ENCODE measurements at places on chromosomes 1 and 21. TPM values are rescaled to one million over a fixed set of nuclear protein-coding genes. Genes with fewer than 3 reads are reported as not detected.

The STXBP3 gene
- 90.3 TPM for total RNA-seq

The A3GALT2 gene
- total RNA-seq: not detected

The SELL gene
- 0.09 TPM for total RNA-seq

The C1QC gene
- not detected for total RNA-seq

The FOXO6 gene
- not detected for total RNA-seq

The ERG gene
- under 0.01 TPM for total RNA-seq

The HPCAL4 gene
- not detected for total RNA-seq

The IVL gene
- not detected for total RNA-seq

The FCER1A gene
- total RNA-seq: not detected

The CRNN gene
- under 0.01 TPM for total RNA-seq

The PRKAA2 gene
- 1.1 TPM for total RNA-seq

The NBPF10 gene
- 4.9 TPM for total RNA-seq

The FAM167B gene
- total RNA-seq: 0.47 TPM

The EXTL1 gene
- 0.47 TPM for total RNA-seq

The CD160 gene
- not detected for total RNA-seq

The TBX15 gene
- total RNA-seq: not detected

The CYP4A11 gene
- total RNA-seq: not detected

The CCDC185 gene
- total RNA-seq: not detected

The MSH4 gene
- total RNA-seq: 0.52 TPM

The PPM1J gene
- total RNA-seq: 0.26 TPM

The FCRL4 gene
- not detected for total RNA-seq

The COP1 gene
- total RNA-seq: 38.8 TPM
